ENCODE measurements at places on chromosomes 3 and 15. TPM values are rescaled to one million over a fixed set of nuclear protein-coding genes. Genes with fewer than 3 reads are reported as not detected.

- no peaks in the 10 kb centered on the region for H3K36me3 ChIP-seq
- H3K27me3 ChIP-seq = peaks cover 26% of the 10 kb centered on the region
- H3K27ac ChIP-seq = no peak overlapping the region
- no peak for DNase-seq
- H3K4me1 ChIP-seq = peaks cover 2% of the 10 kb centered on the region
- no peak overlapping the region for H3K4me3 ChIP-seq
Observed at GRCh38 chr3:46463868-46464241, 850 bp downstream of the LTF start.

- no peak overlapping the region for H3K27ac ChIP-seq
- H3K4me1 ChIP-seq = no peaks in the 10 kb centered on the region
- H3K36me3 ChIP-seq = no peaks in the 10 kb centered on the region
- H3K4me3 ChIP-seq = no peak overlapping the region
- DNase-seq = no peak
- H3K27me3 ChIP-seq = no peaks in the 10 kb centered on the region
Observed at GRCh38 chr15:71532994-71533393, 277.4 kb upstream of the NR2E3 start.

OR5H1 gene
- total RNA-seq = not detected

- no peak overlapping the region for H3K27ac ChIP-seq
- no peak for DNase-seq
- H3K27me3 ChIP-seq = no peaks in the 10 kb centered on the region
- H3K36me3 ChIP-seq = peaks cover 27% of the 10 kb centered on the region
Observed at GRCh38 chr3:141913150-141913811, 36.8 kb downstream of the ATP1B3 start.

GRCh38 chr3:64411101-64411500 is 185.8 kb upstream of the PRICKLE2 start:
- H3K27ac ChIP-seq = no peak overlapping the region
- no peak for DNase-seq
- no peaks in the 10 kb centered on the region for H3K36me3 ChIP-seq
- no peaks in the 10 kb centered on the region for H3K27me3 ChIP-seq

- no peaks in the 10 kb centered on the region for H3K27me3 ChIP-seq
- H3K36me3 ChIP-seq = peaks cover 14% of the 10 kb centered on the region
- H3K4me3 ChIP-seq = no peak overlapping the region
- no peak for DNase-seq
- H3K27ac ChIP-seq = no peak overlapping the region
Observed at GRCh38 chr15:101621961-101622360, 30.2 kb downstream of the TM2D3 start.

FMN1 gene
- 4.8 TPM for total RNA-seq

GRCh38 chr3:131075632-131076328 is 49.1 kb downstream of the NEK11 start:
- no peaks in the 10 kb centered on the region for H3K27me3 ChIP-seq
- peaks cover 8% of the 10 kb centered on the region for H3K4me1 ChIP-seq
- no peaks in the 10 kb centered on the region for H3K36me3 ChIP-seq
- H3K4me3 ChIP-seq = no peak overlapping the region

- no peaks in the 10 kb centered on the region for H3K36me3 ChIP-seq
- H3K4me1 ChIP-seq = peaks cover 31% of the 10 kb centered on the region
- DNase-seq = peak; percentile 63
- no peak overlapping the region for H3K27ac ChIP-seq
- no peak overlapping the region for H3K4me3 ChIP-seq
- H3K27me3 ChIP-seq = peaks cover 12% of the 10 kb centered on the region
Observed at GRCh38 chr15:100763835-100764750, 115.5 kb upstream of the ALDH1A3 start.

GOLGA6D gene
- total RNA-seq = 0.15 TPM

GRCh38 chr3:77868725-77869124 is 828.8 kb downstream of the ROBO2 start:
- no peak overlapping the region for H3K4me3 ChIP-seq
- H3K4me1 ChIP-seq = no peaks in the 10 kb centered on the region
- H3K27me3 ChIP-seq = no peaks in the 10 kb centered on the region

GRCh38 chr3:100053951-100054620 is 60.2 kb downstream of the FILIP1L start:
- no peaks in the 10 kb centered on the region for H3K27me3 ChIP-seq
- no peak overlapping the region for H3K27ac ChIP-seq
- H3K4me1 ChIP-seq = peaks cover 19% of the 10 kb centered on the region
- no peak overlapping the region for H3K4me3 ChIP-seq

GRCh38 chr3:45071075-45071474 is 45.0 kb downstream of the CLEC3B start:
- H3K27ac ChIP-seq = no peak overlapping the region
- peaks cover 2% of the 10 kb centered on the region for H3K27me3 ChIP-seq
- peaks cover 5% of the 10 kb centered on the region for H3K4me1 ChIP-seq
- H3K4me3 ChIP-seq = no peak overlapping the region
- H3K36me3 ChIP-seq = peaks cover 1% of the 10 kb centered on the region
- DNase-seq = no peak

- DNase-seq = no peak
- H3K27ac ChIP-seq = no peak overlapping the region
- H3K4me1 ChIP-seq = no peaks in the 10 kb centered on the region
- H3K4me3 ChIP-seq = no peak overlapping the region
Observed at GRCh38 chr3:142563496-142563997, 15.0 kb downstream of the ATR start.

GRCh38 chr3:146226881-146227280 is 24.0 kb downstream of the PLSCR4 start:
- no peak overlapping the region for H3K27ac ChIP-seq
- no peak overlapping the region for H3K4me3 ChIP-seq
- H3K36me3 ChIP-seq = peaks cover 2% of the 10 kb centered on the region
- no peaks in the 10 kb centered on the region for H3K27me3 ChIP-seq
- DNase-seq = no peak

GRCh38 chr3:140189976-140190375 is 255.0 kb downstream of the CLSTN2 start:
- peaks cover 5% of the 10 kb centered on the region for H3K36me3 ChIP-seq
- peaks cover 27% of the 10 kb centered on the region for H3K4me1 ChIP-seq
- H3K27me3 ChIP-seq = no peaks in the 10 kb centered on the region
- no peak overlapping the region for H3K4me3 ChIP-seq

C2CD4B gene
- total RNA-seq = not detected

THSD4 gene
- 3.4 TPM for total RNA-seq

DNA sequence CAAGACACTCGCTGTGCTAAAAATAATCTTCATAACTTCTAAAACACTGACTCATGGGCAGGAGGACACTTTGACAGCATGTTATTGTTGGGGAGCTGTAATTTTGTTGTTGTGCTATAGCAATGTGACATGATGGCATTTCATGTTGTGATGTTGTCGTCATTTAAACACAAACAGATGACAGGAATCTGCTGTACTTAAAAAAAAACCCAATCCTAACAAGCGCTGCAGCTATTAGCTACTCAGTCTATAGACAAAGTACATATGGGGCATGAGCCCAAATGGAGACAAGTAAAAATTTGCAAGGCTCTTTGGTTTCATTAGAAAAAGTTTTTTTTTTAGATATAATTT is 828 bp upstream of the ATOSA start:
- H3K4me1 ChIP-seq = peaks cover 28% of the 10 kb centered on the region
- peak overlapping the region; percentile 100 for H3K4me3 ChIP-seq
- no peak for DNase-seq
- peaks cover 6% of the 10 kb centered on the region for H3K36me3 ChIP-seq
- peaks cover 4% of the 10 kb centered on the region for H3K27me3 ChIP-seq
- peak overlapping the region; percentile 80 for H3K27ac ChIP-seq

GRCh38 chr15:38826880-38827279 is 262.3 kb upstream of the RASGRP1 start:
- H3K4me3 ChIP-seq = no peak overlapping the region
- H3K27me3 ChIP-seq = no peaks in the 10 kb centered on the region
- peaks cover 30% of the 10 kb centered on the region for H3K4me1 ChIP-seq
- DNase-seq = no peak
- H3K27ac ChIP-seq = no peak overlapping the region

KBTBD8 gene
- total RNA-seq = 1.9 TPM

DNA sequence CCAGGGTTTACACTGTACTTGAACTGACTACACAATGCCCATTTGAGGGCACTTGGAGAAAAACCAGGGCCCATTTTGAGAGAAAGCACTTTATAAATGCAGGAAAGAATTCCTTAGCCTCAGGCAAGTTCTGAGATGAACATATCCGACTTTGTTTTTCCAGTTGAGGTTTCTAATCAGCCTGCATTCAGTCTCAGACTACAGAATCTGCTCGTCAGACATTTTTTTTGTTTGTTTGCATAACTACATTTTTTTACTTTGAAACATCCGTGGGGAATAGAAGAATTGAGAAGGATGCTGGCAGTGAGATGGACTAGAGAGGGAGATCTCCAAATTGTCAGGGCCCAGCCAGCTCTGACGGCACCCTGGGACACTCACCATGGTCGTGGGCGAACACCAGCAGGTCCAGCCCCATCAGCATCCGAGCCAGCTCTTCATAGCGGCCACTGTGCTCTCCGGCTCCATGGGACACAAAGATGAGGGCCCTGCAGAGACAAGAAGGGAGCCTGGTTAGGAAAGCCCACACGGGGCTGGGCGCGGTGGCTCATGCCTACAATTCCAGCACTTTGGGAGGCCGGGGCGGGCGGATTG is 40.8 kb downstream of the MGLL start:
- H3K4me3 ChIP-seq = peak overlapping the region; percentile 0
- peaks cover 6% of the 10 kb centered on the region for H3K36me3 ChIP-seq
- peaks cover 58% of the 10 kb centered on the region for H3K4me1 ChIP-seq
- H3K27ac ChIP-seq = peak overlapping the region; percentile 68

TMF1 gene
- 37.7 TPM for total RNA-seq

GRCh38 chr15:48038221-48038620 is 82.6 kb upstream of the SLC24A5 start:
- H3K4me3 ChIP-seq = no peak overlapping the region
- no peaks in the 10 kb centered on the region for H3K36me3 ChIP-seq
- H3K4me1 ChIP-seq = peaks cover 3% of the 10 kb centered on the region
- peaks cover 32% of the 10 kb centered on the region for H3K27me3 ChIP-seq
- no peak overlapping the region for H3K27ac ChIP-seq

GPR149 gene
- not detected for total RNA-seq

DNA sequence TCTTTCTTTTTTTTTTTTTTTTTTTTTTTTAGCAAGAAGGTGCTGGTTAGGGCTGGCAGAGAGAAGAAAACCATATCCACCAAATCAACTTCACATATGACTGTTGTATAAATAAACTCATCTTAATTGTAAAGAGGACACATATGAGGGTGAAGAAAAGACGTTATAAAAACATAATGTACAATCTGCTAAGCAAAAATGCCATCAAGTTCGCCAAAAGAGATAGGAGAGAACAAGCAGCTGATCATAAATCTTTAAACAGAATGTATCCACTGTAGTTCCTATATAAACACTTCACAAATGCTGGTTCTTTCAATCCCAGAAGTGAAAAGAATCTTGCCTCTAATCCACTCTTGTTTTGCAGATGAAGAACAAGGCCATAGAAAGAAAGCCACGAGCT is 9.2 kb downstream of the FGF12 start:
- no peaks in the 10 kb centered on the region for H3K4me1 ChIP-seq
- no peak overlapping the region for H3K4me3 ChIP-seq
- H3K27ac ChIP-seq = no peak overlapping the region
- H3K36me3 ChIP-seq = no peaks in the 10 kb centered on the region
- DNase-seq = no peak

- H3K27me3 ChIP-seq = no peaks in the 10 kb centered on the region
- no peak overlapping the region for H3K27ac ChIP-seq
- DNase-seq = no peak
- H3K36me3 ChIP-seq = no peaks in the 10 kb centered on the region
- no peak overlapping the region for H3K4me3 ChIP-seq
Observed at GRCh38 chr15:57451555-57451954, 75.2 kb downstream of the CGNL1 start.

PLA2G4F gene
- not detected for total RNA-seq

COL6A5 gene
- not detected for total RNA-seq

DNA sequence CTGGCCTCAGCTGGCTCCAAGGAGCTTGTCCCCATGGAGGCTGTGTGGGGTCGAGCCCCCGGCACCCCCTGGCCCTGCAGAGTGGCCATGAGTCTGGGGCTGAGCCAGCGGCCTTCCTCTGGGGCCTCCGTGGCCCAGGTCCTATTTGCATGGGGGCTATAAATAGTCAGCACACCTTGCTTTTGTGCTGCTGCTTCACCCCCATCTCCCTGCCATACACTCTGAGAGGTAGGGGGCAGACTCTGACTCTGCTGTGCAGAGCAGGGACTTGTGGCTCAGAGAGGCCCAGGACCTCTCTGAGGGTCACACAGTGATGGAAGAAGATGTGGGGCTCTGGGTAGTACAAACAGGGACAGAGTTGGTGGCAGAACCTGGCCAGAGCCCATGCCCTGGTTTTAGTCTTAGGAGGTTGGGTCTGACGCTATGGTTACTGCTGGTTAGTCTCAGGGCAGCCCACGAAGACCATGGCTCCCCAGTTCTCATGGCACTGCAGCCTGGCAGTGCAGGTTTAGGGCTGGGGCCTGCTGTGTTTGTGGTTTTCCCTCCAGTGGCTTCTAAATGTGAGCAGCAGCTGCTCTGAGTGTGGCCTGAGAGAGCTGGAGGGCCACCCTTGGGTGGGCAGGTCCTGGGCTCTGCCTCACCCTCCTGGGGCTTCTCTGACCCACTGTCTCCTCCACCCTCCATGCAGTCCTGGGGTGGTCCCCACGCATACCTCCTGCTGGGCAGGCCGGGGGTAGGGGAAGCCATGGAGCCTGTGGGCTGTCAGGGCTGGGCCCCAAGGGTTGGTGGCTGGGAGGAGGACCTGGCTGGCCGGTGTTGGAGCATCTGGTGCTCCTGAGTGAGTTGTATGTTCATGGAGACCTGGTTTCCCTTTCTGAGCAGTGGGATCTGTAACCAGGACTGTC is 13.6 kb downstream of the PRKCD start:
- no peak overlapping the region for H3K27ac ChIP-seq
- DNase-seq = no peak
- H3K4me3 ChIP-seq = no peak overlapping the region
- no peaks in the 10 kb centered on the region for H3K27me3 ChIP-seq

- no peak for DNase-seq
- peaks cover 59% of the 10 kb centered on the region for H3K36me3 ChIP-seq
- H3K4me1 ChIP-seq = no peaks in the 10 kb centered on the region
- H3K4me3 ChIP-seq = no peak overlapping the region
- H3K27ac ChIP-seq = no peak overlapping the region
- no peaks in the 10 kb centered on the region for H3K27me3 ChIP-seq
Observed at GRCh38 chr3:121718205-121718846, 31.2 kb downstream of the GOLGB1 start.

DNA sequence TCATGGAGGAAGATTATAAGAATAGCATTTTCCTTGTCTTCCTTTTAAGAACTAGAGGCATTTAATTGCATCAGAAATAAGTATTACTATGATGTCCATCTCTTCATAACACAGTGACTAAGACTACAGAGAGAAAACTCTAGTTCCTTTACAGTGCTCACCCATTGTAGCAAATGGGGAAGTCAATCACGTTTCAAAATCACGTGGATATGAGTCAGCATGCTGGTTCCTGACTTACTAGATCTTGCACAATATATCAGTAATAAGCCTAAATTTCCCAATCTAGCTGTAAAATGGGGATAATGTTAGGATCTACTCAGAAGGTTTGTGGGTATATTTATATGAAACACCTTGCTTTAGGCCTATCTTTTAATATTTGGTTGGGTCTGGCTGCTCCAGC is 254.8 kb upstream of the EOMES start:
- no peaks in the 10 kb centered on the region for H3K4me1 ChIP-seq
- no peak for DNase-seq
- no peak overlapping the region for H3K4me3 ChIP-seq

GRCh38 chr15:71784719-71785118 is 25.6 kb upstream of the NR2E3 start:
- no peak for DNase-seq
- H3K27me3 ChIP-seq = no peaks in the 10 kb centered on the region
- no peak overlapping the region for H3K27ac ChIP-seq
- H3K4me3 ChIP-seq = no peak overlapping the region
- H3K4me1 ChIP-seq = peaks cover 12% of the 10 kb centered on the region

All from chondrocyte (in vitro differentiated cells).